ENCODE measurements at places on chromosomes 1 and 21. TPM values are rescaled to one million over a fixed set of nuclear protein-coding genes. Genes with fewer than 3 reads are reported as not detected.

LHX8 gene
- total RNA-seq: not detected

PPP2R5A gene
- 8.4 TPM for total RNA-seq

E2F2 gene
- 0.36 TPM for total RNA-seq

NCMAP gene
- total RNA-seq: not detected

TMEM9 gene
- 76.7 TPM for total RNA-seq

PTPRC gene
- total RNA-seq: not detected
